AG04449 (cell line): ENCODE measurements at places on chromosomes 11 and 22.

- no peak for DNase-seq
These were observed 326.3 kb downstream of the NTM start for GRCh38 chr11:131696690-131697089.

- DNase-seq = no peak
These were observed 27.9 kb downstream of the CABIN1 start for GRCh38 chr22:24039046-24039445.

GRCh38 chr11:115462004-115462541 is 42.1 kb downstream of the CADM1 start:
- no peak for DNase-seq

- DNase-seq = no peak
These were observed at the start of gene MORC2 for GRCh38 chr22:30968015-30968923. TSS of gene MORC2 (minus strand) at chr22:30968774. CDS start at chr22:30967889, 885 bp downstream.

DNA sequence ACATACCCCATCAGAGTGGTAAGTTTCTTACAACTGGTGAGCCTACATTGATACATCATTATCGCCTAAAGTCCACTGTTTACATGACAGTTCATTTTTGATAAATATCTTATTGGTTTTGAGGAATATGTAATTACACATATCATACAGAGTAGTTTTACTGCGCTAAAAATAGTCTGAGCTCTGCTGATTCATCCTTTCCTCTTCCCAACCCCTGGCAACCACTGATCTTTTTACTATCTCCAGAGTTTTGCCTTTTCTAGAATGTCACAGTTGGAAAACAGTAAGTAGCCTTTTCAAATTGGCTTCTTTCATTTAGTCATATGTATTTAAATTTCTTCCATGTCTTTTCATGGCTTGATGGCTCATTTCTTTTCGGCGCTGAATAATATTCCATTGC is 112.8 kb downstream of the LARGE1 start:
- no peak for DNase-seq

DNA sequence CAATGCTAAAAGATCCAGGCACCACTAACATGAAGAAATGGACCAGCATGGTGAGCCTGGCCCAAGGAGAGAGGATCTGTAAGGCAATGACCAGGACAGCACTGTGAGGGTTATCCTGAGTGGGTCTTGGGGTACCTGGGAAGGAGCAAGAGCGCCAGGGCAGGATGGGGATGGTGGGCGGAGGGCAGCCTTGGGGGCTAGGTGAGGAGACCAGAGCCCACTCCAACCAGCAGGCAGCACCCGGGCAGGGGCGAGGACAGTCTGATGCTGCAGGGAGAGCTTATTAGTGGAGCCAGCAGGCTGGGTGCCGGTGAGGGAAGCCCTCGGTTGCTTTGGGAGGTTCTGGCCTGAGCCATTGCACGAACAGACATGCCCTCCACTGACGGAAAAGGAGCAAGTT is 10.7 kb upstream of the NAP1L4 start:
- no peak for DNase-seq
